ENCODE measurements at places on chromosomes 7 and 10. TPM values are rescaled to one million over a fixed set of nuclear protein-coding genes. Genes with fewer than 3 reads are reported as not detected.

Gene ADO
- 17.1 TPM for total RNA-seq

Gene ZNF438
- total RNA-seq, result 3.7 TPM

Gene CCZ1B
- 44.7 TPM for total RNA-seq

Gene GBF1
- total RNA-seq, result 44.2 TPM

Gene KLHDC10
- 11.5 TPM for total RNA-seq

Gene PPP1R17
- not detected for total RNA-seq

Gene ARPC1B
- total RNA-seq, result 254 TPM

Gene PRF1
- 35.7 TPM for total RNA-seq

DNA sequence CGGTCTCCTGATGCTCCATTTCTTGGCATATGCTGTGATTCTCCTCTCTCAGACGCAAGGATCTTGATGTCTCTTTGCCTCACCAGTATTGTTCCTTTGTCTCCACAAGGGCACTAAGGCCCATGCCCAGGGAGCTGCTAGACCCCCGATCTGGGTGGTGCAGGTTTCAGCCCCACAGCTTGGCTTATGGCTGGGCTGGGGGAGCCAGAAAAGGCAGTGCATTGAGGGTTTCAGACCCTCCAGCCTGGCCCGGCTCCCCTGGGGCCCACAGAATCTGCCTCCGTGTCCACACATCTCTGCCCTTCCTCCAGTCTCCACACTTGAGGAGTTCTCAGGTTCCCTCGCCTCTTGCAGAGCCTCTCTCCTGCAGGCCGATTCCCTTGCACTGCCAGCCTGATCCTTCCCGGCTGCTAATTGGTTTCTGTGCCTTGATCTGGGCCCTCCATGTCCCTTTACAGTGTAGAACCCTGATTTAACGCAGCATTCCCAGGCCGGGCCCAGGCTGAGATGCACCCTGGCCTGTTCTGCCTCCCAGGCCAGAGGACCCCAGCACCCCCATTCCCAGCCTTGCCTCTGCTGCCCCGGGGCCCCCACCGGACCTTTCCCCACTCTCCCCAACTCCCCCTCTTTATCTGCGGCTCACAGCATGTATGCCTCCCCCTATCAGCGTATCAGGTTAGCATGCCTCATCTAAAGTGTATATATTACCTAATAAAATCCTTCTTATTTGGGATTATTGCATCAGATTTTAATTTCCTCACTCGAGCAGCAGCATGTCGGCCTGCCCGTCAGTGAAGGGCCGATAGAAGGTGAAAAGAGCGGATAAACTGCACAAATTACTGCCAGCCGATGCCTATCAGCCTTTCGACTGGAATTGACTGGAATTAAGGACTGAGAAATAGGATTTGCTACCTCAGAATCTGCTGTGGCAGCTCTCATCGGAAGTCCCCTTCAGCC lies 145.7 kb downstream of the C10orf105 start:
- no peak for DNase-seq

DNA sequence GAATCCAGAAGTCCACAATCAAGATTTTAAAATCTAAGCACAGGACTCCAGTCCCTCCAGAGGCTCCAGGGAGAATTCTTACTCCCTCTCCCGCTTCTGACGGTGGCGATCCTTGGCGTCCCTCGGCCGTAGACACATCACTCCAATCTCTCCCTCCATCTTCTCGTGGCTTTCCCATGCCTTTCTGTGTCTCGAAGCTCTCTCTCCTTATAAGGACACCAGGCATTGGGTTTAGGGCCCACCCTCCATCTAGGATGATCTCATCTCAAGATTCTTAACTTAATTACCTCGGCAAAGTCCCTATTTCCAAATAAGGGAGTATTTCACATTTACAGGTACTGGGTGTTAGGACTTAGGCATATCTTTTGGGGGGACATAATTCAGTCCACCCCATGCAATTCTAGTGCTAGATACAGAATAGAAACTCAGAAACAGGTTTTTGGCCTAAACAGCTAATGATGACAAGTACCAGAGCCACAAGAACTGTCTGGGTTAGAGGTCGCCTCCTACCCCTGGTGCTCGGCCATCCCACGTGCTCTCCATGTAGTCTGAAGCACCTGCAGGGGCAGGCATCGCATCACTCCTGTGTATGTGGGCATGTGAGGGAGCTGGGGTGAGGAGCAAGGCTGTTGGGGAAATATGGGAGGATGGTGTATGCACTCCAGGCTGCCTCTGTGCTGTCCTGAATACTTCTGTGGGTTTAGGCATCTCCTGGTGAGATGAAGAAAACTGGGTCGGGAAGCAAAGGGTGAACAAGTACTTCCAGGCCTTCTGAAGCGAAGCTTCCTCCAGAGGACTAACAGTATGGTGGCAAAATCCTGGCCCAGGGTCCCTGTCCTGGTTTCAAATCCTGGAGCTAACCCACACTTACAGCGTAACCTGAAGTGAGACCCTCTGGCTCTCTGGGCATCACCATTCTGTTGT lies 298.3 kb upstream of the ZMIZ1 start:
- DNase-seq, result no peak

DNA sequence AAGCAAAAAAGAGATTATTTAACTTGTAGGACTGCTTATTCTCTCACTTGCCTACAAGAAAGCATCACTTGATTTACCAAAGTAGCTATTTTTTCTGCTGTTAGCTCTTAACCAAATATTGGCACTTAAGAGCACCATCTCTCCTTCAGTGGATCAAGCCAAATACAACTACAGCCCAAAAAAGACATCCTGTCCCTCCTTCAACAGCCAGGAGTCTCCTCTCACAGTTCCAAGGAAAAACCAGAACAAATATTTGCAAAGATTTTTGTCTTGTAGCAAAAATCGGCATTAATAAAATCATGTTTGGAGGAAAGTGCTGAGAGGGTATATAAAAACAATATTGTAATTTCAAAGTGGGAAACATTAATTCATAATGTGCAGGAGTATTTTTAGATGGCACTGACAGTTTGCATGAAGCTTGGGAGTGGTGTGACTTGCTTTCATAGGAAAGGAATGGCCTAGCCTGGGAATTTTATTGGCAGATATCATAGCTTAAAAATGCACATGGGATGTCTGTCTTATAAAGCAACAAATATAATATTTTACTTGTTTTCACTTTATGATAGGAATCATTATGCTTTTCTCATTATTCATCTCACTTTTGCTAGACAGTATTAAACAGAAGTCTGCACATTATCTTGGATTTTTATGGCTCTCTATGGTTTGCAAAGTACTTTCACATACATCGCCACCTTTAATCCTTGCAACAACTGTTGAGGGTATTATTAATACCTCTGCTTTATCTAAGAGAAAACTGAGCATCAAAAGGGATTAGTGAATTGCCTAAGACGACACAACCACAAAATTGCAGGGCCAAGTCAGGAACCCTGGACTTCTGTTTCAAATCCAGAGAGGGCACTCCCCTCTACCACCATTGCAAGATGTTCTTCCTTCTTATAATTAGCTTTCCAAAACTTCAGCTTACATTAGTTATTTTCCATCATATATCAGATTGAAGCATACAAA lies 103.5 kb downstream of the AGMO start:
- DNase-seq, result no peak

- no peak for DNase-seq
Measured at GRCh38 chr10:113113918-113114317, 163.9 kb downstream of the TCF7L2 start.

GRCh38 chr7:56174346-56174874 lies 58.2 kb upstream of the NUPR2 start:
- DNase-seq, result no peak

DNA sequence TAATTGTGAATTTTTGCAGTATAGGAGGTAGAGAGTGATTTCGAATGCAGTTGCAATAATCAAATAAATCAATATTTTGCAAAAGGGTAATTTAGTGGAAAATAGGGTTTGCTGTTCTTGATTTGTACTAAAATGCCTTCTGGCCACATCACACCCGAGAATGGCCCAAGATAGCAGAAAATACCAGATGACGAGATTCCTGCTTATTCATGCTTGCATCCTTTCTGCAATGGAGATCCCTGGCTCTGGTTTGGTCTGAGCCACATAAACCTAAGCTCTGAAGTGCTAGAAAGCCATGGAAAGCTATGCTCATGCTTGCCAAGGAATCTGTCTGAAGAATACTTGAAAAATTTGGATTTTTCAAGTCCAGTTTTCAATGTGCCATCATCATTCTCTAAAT lies 634.2 kb upstream of the COBL start:
- DNase-seq, result no peak

DNA sequence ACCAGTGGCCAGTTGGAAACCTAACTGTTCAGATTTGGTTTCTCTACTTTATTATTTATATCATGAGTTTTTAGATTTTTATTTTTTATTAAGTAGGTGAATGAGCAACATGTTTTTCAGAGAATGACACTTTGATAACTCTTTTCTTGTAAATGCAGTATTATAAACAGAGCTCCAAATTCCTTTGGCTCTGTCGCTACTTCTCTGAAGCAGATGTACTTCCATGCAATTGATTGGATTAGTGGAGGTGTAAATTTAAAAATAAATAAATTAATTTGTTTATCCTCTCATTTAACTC lies 34.3 kb upstream of the ICA1 start:
- no peak for DNase-seq

GRCh38 chr7:47552621-47553020 lies 29.3 kb downstream of the TNS3 start:
- no peak for DNase-seq

DNA sequence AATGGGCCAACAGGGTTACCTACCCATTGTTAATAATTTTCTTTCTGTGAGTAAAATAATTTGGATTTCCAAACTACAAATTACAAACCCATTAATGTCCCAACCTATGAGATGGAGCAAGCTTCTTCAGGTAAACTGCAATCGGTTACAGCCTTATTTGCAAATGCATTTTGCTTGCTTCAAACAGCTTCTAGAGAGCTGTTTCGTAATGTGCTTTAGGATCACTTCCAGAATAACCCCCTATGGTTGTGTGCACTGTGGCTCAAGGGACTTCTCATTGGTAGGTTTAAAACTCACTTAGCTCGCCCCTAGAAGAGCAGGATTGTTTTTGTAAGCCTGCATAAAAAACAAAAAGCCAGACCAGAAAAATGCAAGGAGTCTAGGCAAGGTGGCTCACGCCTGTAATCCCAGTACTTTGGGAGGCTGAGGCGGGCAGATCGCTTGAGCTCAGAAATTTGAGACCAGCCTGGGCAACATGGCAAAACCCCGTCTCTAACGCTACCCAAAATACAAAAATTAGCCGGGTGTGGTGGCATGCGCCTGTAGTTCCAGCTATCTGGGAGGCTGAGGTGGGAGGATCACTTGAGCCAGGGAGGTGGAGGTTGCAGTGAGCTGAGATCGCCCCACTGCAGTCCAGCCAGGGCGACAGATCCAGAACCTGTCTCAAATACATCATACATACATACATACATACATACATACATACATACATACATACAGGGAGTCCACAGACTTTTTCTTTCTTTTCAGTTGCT lies 3.3 kb upstream of the MAP3K8 start:
- no peak for DNase-seq

- peak; percentile 38 for DNase-seq
Measured at GRCh38 chr10:67612577-67613537, 83.1 kb downstream of the CTNNA3 start.

GRCh38 chr10:101394524-101395133 lies 40.7 kb downstream of the BTRC start:
- DNase-seq, result no peak

- no peak for DNase-seq
Measured at GRCh38 chr7:80681272-80681885, 42.9 kb downstream of the CD36 start.

GRCh38 chr7:27183682-27184336 lies 1.2 kb downstream of the HOXA11 start:
- no peak for DNase-seq

GRCh38 chr10:42879380-42880254 lies 97.0 kb downstream of the BMS1 start:
- no peak for DNase-seq

GRCh38 chr7:76232698-76233097 lies 31.0 kb downstream of the SRRM3 start:
- DNase-seq, result no peak

DNA sequence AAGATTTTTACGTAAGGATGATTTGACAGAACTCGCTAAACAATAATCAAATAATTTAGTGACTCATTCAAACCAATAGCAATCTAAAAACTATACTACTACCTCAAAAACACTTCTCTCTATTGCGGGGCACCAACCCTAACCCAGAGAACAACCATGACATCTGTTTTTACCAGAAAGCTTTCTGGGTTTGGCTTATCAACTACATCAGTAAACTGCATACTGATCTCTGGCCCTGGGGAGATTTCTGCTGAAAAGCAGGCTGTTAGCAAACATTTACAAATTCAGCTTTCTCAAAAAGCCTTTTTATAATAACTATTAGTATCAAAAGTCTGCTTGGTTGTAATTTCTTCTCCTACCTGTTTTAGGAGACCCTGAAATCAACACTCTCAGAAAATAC lies 144.5 kb upstream of the ZWINT start:
- DNase-seq, result no peak

DNA sequence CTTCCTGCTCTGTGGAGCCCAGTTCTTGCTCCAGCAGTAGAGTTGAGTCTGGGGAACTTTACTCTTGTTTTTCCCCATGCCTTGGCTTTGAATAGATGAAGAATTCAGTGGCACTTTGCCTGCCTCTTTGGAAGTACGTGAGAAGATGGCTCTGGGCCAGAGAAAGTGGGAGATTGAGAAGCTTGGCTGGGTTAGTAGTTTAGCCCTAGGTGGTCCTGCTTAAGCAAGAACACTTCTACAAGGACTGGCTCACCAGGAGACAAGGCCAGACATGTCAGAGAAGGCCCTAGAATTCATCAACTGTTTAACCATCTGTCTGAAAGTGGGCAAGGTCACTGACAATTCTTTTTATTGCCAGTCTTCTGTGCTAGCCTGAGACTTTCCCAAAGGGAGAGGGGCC lies 410.3 kb downstream of the TYW1 start:
- no peak for DNase-seq

GRCh38 chr7:47482013-47482875 lies 99.7 kb downstream of the TNS3 start:
- no peak for DNase-seq

GRCh38 chr10:132701099-132701845 lies 84.7 kb downstream of the NKX6-2 start:
- DNase-seq, result no peak

DNA sequence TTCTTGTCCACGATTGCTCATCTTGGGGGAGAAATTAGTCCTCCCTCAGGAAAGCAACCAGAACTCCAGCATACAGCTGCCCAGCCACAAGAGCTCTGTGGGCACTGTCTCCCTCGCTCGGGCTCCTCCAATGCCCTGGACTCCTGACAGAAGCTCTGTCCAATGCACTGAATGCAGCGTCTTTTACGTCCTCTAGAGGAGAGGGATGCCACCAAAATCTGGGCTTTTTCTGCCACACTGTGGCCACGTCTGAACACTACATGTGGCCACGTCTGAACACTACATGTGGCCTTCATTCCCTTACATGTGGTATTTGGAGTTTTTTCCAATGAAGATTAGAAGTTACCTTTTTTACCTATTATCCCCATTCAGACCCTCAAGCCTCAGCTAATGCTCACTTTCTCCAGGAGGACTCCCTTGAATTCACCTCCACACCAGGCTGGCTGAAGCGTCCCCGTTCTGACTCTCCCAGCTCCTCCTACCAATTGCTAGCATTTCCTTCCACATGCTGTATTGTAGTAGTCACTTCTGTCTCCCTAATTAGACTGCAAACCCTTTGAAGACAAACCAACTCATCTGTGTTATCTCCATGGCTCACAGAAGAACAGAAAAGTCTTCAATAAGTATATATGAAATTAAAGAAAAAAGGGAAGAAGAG lies 134.3 kb upstream of the PDE1C start:
- DNase-seq, result no peak

Data from activated naive CD4-positive, alpha-beta T cell treated with anti-CD3 and anti-CD28 coated beads, Interleukin-2, amount 50 U/mL, for 72 hours (primary cell).